A549 treated with GW870086 at 1 μM for 4 hours (cell line): ENCODE measurements at places on chromosomes 1 and 21. TPM values are rescaled to one million over a fixed set of nuclear protein-coding genes. Genes with fewer than 3 reads are reported as not detected.

CDC73 gene
- total RNA-seq = 27.4 to 32.3 TPM (median 30.7 TPM) in 5 replicates

CFHR4 gene
- total RNA-seq = not detected in 5 replicates

LCE1B gene
- not detected in 5 replicates for total RNA-seq

MFSD2A gene
- 4.5 to 6.2 TPM (median 5.5 TPM) in 5 replicates for total RNA-seq

PRKAA2 gene
- total RNA-seq = 1.5 to 2.5 TPM (median 2.0 TPM) in 5 replicates

FNDC5 gene
- 0.32 to 0.74 TPM (median 0.62 TPM) in 5 replicates for total RNA-seq

ALG6 gene
- total RNA-seq = 4.0 to 6.4 TPM (median 5.3 TPM) in 5 replicates

HSPG2 gene
- total RNA-seq = 53.5 to 76.4 TPM (median 69.9 TPM) in 5 replicates

KCNJ6 gene
- 2.8 to 4.0 TPM (median 3.8 TPM) in 5 replicates for total RNA-seq

CFAP107 gene
- total RNA-seq = not detected in 5 replicates

ACTA1 gene
- total RNA-seq = 0.15 to 0.26 TPM in 2 of 5 replicates, not detected in the others

RHEX gene
- not detected in 5 replicates for total RNA-seq

REN gene
- total RNA-seq = 0.13 TPM in 1 of 5 replicates, not detected in the others

CA6 gene
- not detected in 5 replicates for total RNA-seq

HFM1 gene
- 0.07 TPM in 1 of 5 replicates, not detected in the others for total RNA-seq

CNN3 gene
- total RNA-seq = 52.1 to 63.8 TPM (median 60.4 TPM) in 5 replicates

PPM1J gene
- total RNA-seq = 0.89 to 1.6 TPM (median 0.99 TPM) in 5 replicates

FAM177B gene
- total RNA-seq = not detected in 5 replicates

CYP4B1 gene
- total RNA-seq = not detected in 5 replicates

SMYD3 gene
- 12.2 to 14.4 TPM (median 13.9 TPM) in 5 replicates for total RNA-seq

ATAD3C gene
- total RNA-seq = not detected in 5 replicates

HMGCL gene
- total RNA-seq = 12.4 to 15.1 TPM (median 12.8 TPM) in 5 replicates

HPDL gene
- total RNA-seq = 3.2 to 4.5 TPM (median 4.0 TPM) in 5 replicates

AGMAT gene
- 5.4 to 8.2 TPM (median 7.5 TPM) in 5 replicates for total RNA-seq

NEK2 gene
- total RNA-seq = 33.9 to 43.9 TPM (median 42.1 TPM) in 5 replicates

CHRM3 gene
- total RNA-seq = 0.03 to 0.16 TPM (median 0.08 TPM) in 4 of 5 replicates, not detected in the other

NUAK2 gene
- total RNA-seq = 28.8 to 32.2 TPM (median 29.8 TPM) in 5 replicates

VHLL gene
- not detected in 5 replicates for total RNA-seq

CADM3 gene
- total RNA-seq = 0.06 to 0.19 TPM (median 0.09 TPM) in 4 of 5 replicates, not detected in the other

LRRC71 gene
- total RNA-seq = 0.11 to 0.22 TPM (median 0.19 TPM) in 3 of 5 replicates, not detected in the others

RIMS3 gene
- total RNA-seq = 1.0 to 1.7 TPM (median 1.2 TPM) in 5 replicates

TNFSF4 gene
- 0.06 to 0.09 TPM (median 0.09 TPM) in 4 of 5 replicates, not detected in the other for total RNA-seq

C1QA gene
- not detected in 5 replicates for total RNA-seq

CLDN14 gene
- total RNA-seq = 0.12 TPM in 1 of 5 replicates, not detected in the others

TNNT2 gene
- total RNA-seq = 0.13 to 0.39 TPM in 2 of 5 replicates, not detected in the others

ANGPTL3 gene
- total RNA-seq = not detected in 5 replicates

DNAJB4 gene
- total RNA-seq = 36.3 to 44.8 TPM (median 41.4 TPM) in 5 replicates

RPS6KC1 gene
- total RNA-seq = 9.2 to 11.8 TPM (median 10.9 TPM) in 5 replicates

FALEC gene
- total RNA-seq = 0.32 TPM in 1 of 5 replicates, not detected in the others

CRNN gene
- total RNA-seq = not detected in 5 replicates

RALGPS2 gene
- 16.9 to 31.5 TPM (median 23.1 TPM) in 5 replicates for total RNA-seq

PUM1 gene
- 23.4 to 31.4 TPM (median 30.2 TPM) in 5 replicates for total RNA-seq

DNASE2B gene
- not detected in 5 replicates for total RNA-seq

SPRR1B gene
- not detected in 5 replicates for total RNA-seq

DNAJC28 gene
- total RNA-seq = 0.17 to 0.49 TPM (median 0.29 TPM) in 5 replicates

TTC34 gene
- total RNA-seq = 0.02 to 0.05 TPM (median 0.03 TPM) in 5 replicates

IL6R gene
- total RNA-seq = 20.4 to 27.1 TPM (median 25.7 TPM) in 5 replicates

GJB3 gene
- total RNA-seq = 7.2 to 15.6 TPM (median 10.9 TPM) in 5 replicates
